Neural progenitor cell (in vitro differentiated cells): ENCODE measurements at places on chromosomes 11 and 22. TPM values are rescaled to one million over a fixed set of nuclear protein-coding genes. Genes with fewer than 3 reads are reported as not detected.
A peak's percentile ranks its signal among the peaks of the same experiment; 100 is the strongest.

GRCh38 chr22:25930083-25930482 lies 188.1 kb downstream of the MYO18B start:
- no peak for DNase-seq

GRCh38 chr11:130213143-130213978 lies 53.8 kb downstream of the ST14 start:
- peak; percentile 74 for DNase-seq

DNA sequence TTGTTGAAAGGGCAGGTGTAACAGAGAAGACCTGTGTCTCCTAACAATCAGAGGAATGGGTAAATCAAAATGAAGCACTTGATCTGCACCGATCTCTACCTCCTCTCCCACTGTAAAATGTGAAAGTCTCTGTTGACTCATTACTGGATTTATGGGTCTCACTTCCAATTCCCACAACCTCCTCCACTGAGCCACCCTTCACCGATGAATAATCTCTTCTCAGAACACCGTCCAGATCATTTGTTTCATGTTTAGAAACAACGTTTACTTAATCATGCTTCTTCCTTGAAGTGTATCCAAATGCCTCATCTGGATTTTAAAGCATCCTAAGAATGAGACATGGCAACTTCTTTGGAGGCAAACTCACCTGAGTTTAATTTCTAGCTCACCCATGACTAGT lies 643.6 kb downstream of the ETS1 start:
- no peak for DNase-seq

DNA sequence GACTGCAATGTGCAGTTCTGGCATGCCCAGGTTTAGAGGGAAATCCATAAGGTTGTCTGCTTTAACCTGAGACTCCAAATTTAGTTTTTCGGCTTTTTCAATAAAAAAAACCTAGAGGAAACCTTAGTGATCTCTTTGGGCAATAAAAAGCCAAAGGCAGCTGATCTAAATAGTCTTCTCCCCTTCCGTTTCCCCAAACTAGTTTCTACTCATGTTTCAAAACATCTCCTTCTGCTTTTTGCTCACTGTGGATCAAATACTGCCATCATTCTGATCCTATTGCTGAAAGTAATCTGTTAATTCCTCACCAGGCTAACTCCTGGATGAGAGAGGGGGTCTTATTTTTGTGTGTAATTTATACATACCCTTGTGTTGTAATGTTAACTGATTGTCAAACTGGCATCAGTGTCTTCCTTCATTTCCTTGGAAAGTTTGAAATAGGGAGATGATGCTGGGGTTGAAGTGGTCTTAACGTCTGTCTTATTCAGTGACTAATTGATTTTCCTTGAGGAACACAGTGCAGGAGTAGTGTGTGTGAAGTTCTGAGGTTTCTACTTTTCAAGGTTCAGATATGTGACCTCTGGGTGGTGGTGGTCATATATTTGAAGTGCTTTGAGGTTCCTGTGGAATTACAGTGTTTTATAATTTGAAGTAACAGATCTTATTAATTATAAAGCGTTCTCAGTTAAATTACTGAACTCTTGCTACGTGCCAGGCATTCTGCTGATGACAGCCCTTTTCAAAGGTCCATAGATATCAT lies 55.0 kb downstream of the ARHGAP42 start:
- DNase-seq: no peak

- DNase-seq: no peak
Measured at GRCh38 chr11:103266167-103266831, 157.1 kb downstream of the DYNC2H1 start.

DNA sequence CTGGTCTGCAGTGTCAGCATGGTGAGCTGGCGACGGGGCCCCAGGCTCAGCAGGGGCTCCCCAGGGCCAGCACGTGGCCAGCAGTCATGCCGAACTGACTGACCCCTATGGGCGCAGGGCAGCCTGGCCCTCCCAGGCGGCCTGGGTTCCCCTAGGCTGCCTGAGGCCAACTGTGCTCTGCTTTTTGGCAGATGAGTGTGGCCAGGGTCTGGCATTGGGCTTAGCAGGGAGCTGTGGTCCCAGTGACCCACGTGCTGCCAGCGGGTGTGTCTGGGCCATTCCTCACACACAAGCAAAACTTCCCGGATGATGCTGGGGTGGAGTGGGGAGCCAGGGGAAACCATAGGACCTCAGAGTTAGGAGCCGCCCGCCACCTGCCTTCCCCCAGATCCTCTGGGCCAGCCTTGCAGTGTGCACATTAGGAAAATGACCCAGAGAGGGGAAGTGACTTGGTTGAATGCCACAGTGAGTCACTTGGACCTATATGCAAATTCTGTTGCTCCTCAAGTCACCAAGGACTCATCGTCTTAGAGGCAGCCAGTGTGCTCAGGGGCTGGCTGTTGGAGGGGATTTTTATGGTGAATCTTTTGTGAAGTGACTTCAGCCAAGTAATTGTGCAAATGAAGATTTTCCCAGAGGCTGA lies 6.5 kb downstream of the ADORA2A start:
- DNase-seq: no peak

AHNAK gene
- total RNA-seq: 14.9 and 15.0 TPM in 2 replicates

ELMOD1 gene
- total RNA-seq: 0.19 TPM in 1 of 2 replicates, not detected in the other
